ENCODE measurements at places on chromosomes 4 and X.

GRCh38 chr4:136476753-136477152, 1055.5 kb downstream of the PCDH18 start:
- no peak for DNase-seq

DNA sequence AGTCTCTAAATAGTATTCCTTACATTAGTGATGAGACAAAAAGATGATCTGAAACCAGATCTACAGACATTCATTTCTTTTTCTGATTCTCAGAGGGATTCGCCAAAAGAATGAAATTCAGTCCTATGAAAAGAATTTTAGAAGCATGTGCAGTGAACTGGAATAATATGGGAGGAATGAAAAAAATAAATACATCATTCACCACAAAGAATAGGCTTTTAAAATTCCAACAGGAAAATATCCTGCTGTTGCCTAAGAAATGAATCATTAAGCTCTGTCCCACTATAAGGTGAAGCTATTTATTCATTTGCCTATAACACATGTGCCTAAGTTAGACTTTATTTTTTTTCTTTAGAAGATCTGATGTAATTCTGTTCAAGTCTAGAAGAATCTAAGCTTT, 165.9 kb downstream of the IL15 start:
- DNase-seq: no peak

GRCh38 chr4:1772853-1773538, 20.1 kb upstream of the FGFR3 start:
- DNase-seq: no peak

- DNase-seq: no peak
Observed at GRCh38 chr4:139084804-139085093, 69.2 kb downstream of the NOCT start.

DNA sequence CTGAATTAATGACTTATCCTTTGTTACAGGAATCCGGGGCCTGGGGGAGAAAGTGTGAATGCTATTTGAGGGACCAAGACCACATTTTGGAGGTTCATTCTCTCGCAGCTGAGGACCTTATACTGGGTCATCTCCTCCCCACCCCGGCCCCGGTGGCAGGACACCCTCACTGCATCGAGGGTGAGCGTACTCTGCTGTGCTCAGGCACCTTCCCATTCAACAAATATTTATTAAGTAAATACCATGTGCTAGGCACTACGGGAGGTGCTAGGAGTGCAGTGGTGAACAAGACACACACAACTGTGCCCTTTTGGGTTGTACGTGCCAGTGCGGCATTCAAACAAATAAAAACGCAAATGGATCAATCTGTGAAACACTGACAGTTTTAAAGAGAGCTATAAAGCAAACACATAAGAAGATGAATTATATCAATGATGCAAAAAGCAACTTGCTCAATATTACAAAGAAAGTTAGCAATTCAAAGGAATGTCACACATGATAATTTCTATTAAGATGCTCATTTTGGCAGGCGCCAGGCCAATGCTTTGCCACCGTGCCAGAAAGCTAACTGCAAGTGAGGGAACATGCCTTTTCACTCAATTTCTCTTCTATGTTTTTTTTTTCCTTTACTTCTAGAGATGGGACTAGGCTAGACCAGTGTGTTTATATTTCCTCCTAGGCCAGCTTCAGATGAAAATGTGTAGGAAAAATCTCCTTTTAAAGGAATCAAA, 24.6 kb downstream of the ADGRG2 start:
- no peak for DNase-seq

DNA sequence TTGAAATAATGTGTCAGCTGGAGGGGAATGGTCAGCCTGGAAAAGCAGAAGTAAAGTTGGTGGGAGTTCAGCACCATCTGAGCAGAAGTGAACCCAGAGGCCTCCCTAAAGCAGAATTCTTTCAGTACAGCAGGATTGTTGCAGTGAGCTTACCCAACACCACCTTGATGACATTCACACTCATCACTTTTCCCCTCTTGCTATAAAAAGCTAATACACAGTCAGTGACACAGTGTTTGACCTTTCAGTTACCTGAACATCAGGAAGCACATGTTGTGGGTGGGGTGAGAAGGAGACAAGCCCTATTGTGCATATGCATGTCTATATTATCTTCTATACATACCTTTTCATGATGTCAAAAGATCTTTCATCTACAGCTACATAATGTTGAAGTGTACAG, 624.7 kb upstream of the ZFP42 start:
- no peak for DNase-seq

DNA sequence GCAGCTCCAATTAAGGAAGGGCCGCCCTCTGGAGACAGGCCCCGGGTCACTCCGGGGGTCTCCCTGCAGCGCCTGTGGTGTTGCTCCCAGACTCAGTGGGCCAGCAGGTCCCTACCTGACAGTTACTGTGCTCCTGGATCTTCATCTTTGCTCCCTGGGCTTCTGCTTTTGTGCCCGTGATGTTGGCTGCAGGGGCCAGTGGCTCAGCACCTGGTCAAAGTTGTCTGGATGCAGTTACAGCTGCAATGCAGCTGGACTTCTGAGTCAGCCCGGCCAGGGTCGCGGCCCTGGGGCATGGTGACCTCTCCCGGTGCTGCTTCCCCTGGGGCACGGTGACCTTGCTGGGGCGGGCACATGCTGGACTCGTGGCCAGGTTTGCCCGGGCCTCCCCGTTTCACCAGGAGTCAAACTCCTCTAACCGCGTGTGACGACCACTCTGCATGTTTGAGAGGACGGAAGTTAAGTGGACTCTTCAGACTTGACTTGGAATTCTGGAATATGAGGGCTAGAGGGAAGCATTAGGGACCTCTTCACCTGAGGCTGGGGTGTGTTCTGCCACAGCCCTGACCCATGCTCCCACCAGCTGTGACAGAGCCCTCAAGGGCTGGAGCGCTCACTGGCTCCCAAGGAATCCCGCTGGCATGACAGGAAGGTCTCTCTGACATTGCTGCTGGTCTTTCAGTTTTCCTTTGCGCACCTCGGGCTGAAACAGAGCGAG, 3.7 kb downstream of the CTAG2 start:
- no peak for DNase-seq

GRCh38 chr4:76256032-76256431, 4.5 kb downstream of the FAM47E start:
- no peak for DNase-seq

- no peak for DNase-seq
Observed at GRCh38 chr4:5435201-5435600, 273.2 kb downstream of the EVC2 start.

DNA sequence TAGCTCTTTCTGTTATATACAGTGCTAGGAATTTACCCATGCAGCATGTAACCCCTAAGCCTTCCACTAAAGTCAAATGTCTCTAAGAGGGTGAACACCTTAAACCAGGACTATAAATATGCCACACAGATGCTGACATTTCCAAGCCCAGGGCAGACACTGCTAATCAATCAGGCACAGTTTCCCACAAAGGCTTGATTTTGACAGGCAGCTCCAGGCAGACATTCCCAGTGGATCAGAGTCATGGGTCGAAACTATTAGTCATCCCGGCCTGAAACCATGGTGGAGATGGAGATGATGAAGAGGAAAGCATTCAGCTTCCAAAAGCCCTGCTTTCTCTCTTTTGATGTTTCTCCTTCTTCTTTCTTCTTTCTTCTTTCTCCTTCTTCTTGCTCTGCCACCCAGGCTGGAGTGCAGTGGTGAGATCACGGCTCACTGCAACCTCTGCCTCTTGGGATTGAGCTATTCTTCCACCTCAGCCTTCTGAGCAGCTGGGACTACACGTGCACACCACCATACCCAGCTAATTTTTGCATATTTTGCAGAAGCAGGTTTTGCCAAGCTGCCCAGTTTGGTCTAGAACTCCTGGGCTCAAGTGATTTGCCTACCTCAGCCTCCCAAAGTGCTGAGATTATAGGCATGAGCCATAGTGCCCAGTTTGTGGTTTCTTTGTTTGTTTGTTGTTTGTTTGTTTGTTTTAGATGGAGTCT, 21.0 kb upstream of the SORCS2 start:
- no peak for DNase-seq

Measured in bone marrow (tissue), 2 donors.